ENCODE measurements at places on chromosomes 11 and 22.

GRCh38 chr11:110951037-110951949 lies 239.1 kb upstream of the ARHGAP20 start:
- no peak for DNase-seq

DNA sequence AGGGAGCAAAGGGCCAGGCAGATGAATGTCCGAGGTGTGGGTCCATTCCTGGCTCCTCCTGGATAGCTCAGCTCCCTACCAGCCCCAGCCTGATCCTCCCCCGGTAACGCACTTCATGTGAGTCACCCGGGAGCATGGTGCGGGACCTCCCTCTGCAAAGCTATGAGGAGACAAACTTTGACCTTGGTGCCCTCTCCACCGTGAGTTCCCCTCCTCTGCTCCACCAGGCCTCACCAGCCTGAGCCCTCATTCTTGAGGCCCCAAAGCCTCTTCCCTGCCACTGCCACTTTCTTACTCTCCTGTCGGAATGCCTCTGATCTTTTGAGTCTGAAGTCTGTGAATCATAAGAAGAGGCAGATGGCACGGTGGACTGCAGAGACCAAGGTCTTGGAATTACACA lies 37.4 kb upstream of the CD82 start:
- no peak for DNase-seq

DNA sequence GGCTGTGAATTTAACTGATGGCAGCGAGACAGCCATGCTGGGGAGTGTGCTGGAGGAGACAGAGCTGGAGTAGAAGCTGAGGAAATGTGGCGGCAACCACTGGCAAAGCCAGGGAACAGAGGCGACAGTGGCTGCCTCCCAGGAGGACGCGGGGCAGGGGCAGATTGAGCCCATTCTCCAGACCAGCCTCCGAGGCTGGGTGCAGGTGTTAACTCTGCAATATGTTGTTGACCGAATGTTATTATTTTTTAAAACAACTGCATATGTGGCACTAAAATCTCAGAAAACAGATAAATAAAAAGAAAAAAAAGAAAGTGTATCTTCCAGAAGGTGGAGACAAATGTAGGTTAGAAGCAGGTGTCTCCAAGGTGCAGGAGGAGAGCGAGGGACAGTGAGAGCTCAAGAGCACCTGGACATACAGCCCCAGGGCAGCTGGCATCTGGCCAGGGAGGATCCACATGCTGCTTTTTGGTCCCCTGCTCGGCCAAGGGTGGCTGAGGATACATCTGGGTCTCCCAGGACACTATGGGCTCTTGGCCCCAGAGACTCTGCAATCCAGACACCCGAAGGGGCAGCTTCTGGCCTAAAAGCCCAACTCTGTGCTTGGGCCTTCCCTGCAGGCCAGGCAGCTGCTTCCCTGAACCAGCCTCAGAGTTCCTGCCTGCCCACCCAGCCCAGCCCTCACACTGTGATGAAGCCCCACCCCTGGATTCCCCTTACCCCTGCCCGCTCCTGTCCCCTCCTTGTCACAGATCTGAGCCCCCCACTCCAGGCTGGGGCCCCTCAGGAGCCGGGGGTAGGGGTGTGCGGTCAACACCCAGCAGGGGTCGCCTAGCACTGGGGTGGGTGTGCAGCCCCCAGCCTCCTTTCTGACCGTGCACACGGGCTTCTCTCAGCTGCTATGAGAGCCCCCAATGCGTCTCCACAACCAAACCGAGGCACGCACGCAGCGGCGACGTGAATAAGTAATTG lies 12.9 kb downstream of the RTN4R start:
- no peak for DNase-seq

DNA sequence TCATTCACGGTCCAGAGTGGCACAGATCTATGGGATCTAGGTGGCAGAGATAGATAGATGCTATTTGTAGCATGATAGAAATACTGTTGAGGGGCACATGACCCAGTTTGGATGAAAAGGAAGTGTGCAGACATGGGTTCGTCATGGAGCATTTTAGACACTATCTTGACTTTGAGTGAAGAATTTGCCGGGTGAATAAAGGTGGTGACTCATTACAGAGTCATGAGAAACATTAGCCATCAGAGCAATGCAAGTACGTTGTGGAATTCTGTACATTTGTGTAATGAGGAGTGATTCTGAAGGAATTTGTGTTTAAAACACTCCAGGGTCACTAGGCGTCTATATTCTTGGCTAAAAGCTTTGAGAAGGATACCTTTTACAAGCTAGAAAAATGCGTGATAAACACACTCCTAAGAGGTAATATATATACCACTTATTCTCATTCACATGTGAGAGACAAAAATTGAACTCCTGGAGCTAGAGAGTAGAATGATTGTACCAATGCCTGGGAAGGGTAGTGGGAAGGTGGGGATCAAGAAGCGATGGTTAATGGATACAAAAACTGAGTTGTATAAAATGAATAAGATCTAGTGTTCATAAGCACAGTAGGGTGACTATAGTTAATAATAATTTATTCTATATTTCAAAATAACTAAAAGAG lies 593.7 kb upstream of the LUZP2 start:
- no peak for DNase-seq

DNA sequence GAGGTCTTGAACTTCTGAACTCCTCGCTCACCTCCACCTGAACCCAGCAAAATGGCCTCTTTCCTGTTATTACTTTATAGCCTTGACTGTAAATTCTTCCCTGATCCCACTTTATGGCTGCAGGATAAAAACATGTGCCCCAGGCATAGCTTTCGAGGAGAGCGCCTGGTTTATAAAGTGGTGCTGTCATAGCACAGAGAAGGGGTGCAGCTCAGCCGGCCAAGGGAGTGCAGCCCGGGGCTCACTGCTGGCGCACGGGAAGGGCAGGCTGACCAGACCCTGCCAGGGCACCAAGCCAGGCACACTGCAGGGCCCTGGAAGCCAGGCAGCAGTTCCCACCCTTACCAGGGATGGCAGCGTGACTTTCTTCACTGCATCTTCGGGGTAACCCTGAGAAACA lies 50.9 kb downstream of the ISX start:
- DNase-seq = no peak

DNA sequence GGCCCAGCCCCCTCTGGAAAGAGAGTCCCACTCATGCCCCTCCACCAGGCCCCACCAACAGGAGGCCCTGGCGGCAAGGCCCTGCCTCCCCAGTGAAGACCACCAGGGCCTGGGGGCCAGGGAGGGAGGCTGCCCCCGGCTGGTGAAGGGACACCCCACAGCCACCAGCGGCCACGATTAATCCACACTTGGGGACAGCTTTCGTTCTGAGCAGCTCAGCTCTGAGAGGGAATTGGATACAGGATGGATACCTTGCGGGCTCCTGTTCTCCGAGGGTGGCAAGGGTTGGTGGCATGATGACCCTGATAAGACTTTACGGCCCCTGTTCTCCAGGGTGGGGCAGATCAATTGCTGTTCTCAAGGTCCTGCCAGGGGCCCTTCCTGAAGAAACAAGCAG lies 6.9 kb upstream of the NLRP6 start:
- DNase-seq = no peak

DNA sequence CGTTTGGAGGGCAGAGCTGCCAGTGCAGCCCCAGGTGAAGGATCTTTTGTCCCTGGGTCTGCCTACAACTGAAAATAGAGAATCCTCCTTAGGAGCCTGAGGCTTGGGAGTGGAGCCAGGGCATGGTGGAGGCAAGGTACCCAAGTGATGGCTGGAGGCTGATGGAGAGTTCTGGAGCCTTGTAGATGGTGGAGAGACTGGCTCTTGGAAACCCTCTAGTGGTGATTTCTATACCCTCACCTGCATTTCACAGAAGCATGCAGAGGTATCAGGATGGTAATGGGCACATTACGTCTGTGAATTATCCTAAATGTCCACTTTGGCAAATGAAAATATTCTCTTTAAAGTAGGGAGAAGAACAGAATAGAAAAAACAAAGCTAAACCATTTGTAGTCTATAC lies 44.4 kb downstream of the INSC start:
- DNase-seq = no peak

- DNase-seq = no peak
Measured at GRCh38 chr11:12130180-12130980, 20.0 kb downstream of the MICAL2 start.

- no peak for DNase-seq
Measured at GRCh38 chr11:130635937-130636630, 187.6 kb downstream of the ADAMTS15 start.

All from activated effector memory CD4-positive, alpha-beta T cell treated with Interleukin-2 at 50 U/mL for 16 hours (primary cell).